Mesothelial cell of epicardium (in vitro differentiated cells): ENCODE measurements at places on chromosomes 16 and 17. TPM values are rescaled to one million over a fixed set of nuclear protein-coding genes. Genes with fewer than 3 reads are reported as not detected.

Gene HEATR9
- not detected in 3 replicates for total RNA-seq

Gene BEAN1
- 0.82 to 1.1 TPM (median 1.0 TPM) in 3 replicates for total RNA-seq

Gene KRT31
- total RNA-seq = not detected in 3 replicates

Gene SLC2A4
- total RNA-seq = 1.6 to 1.8 TPM (median 1.6 TPM) in 3 replicates

Gene CCL17
- not detected in 3 replicates for total RNA-seq

Gene FOXO3B
- total RNA-seq = 20.4 to 21.3 TPM (median 20.9 TPM) in 3 replicates

Gene NOG
- 13.2 to 13.7 TPM (median 13.4 TPM) in 3 replicates for total RNA-seq

Gene SEPTIN12
- total RNA-seq = 0.42 to 1.3 TPM (median 0.44 TPM) in 3 replicates

Gene KRTAP4-6
- total RNA-seq = not detected in 3 replicates

Gene NDE1
- total RNA-seq = 45.9 to 48.2 TPM (median 46.8 TPM) in 3 replicates

Gene MMP28
- total RNA-seq = 0.34 to 0.86 TPM in 2 of 3 replicates, not detected in the other

Gene CDH3
- total RNA-seq = 179 to 180 TPM (median 180 TPM) in 3 replicates

Gene OR4D1
- total RNA-seq = not detected in 3 replicates

Gene ZNF597
- total RNA-seq = 3.5 to 3.9 TPM (median 3.6 TPM) in 3 replicates

Gene TMEM88
- 12.3 to 15.4 TPM (median 15.2 TPM) in 3 replicates for total RNA-seq

Gene PHLPP2
- 18.2 to 19.0 TPM (median 18.6 TPM) in 3 replicates for total RNA-seq

Gene ATP2A3
- 4.1 to 4.6 TPM (median 4.1 TPM) in 3 replicates for total RNA-seq

Gene SLC16A6
- total RNA-seq = 0.89 to 1.3 TPM (median 0.90 TPM) in 3 replicates

Gene CD300E
- total RNA-seq = not detected in 3 replicates

Gene SDR42E2
- total RNA-seq = 0.09 TPM in 2 of 3 replicates, not detected in the other
